ENCODE measurements at places on chromosomes 13 and 19.
A peak's percentile ranks its signal among the peaks of the same experiment; 100 is the strongest.

- DNase-seq, result no peak
These were observed 113.4 kb downstream of the ZAR1L start for GRCh38 chr13:32201809-32202208.

- DNase-seq, result peak; percentile 19
These were observed 255.1 kb upstream of the SOX21 start for GRCh38 chr13:94967183-94968039.

DNA sequence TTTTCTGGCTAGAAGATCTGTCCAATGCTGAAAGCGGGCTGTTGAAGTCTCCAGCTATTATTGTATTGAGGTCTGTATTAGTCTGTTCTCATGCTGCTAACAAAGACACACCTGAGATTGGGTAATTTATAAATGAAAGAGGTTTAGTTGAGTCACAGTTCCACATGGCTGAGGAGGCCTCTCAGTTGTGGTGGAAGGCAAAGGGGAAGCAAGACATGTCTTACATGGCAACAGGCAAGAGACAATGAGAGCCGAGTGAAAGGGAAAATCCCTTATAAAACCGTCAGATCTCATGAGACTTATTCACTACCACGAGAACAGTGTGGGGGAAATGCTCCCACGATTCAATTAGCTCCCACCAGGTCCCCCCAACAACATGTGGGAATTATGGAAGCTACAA lies 980.4 kb downstream of the SLITRK5 start:
- no peak for DNase-seq

DNA sequence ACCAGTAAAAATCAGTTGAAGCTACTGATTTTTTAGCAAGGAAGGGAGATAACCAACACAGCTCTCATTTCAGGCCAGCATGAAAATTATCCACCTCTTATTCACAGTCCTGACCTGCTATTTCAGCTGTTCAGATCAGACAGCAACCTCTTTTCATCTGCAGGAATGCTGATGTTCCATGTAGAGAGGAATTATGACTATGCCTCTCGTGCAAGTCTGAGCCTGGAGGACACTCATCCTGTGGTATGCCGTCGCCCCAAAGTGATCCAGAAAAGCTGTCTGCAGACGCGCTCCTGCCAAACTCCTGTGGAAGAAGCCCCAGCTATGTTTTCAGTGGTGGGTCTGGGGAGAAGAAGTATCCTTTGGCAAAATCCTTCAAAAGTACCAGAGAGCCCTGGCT lies 563.5 kb upstream of the SLITRK1 start:
- DNase-seq, result no peak

DNA sequence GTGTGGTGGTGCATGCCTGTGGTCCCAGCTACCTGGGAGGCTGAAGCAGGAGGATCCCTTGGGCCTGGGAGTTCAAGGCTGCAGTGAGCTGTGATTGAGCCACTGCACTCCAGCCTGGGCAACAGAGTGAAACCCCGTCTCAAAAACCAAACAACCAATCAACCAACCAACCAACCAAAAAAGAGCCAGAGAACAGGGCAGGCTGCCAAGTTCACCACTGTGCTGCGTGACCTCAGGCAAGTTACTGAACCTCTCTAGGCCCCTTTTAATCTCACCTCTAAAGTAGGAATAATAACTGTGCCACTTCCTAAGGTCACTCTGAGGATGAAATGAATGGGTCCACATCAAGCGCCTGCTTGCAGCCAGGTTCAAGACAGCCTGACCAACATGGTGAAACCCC lies 16.9 kb downstream of the TJP3 start:
- DNase-seq, result no peak

- no peak for DNase-seq
These were observed 15.2 kb downstream of the FAM124A start for GRCh38 chr13:51237386-51237785.

DNA sequence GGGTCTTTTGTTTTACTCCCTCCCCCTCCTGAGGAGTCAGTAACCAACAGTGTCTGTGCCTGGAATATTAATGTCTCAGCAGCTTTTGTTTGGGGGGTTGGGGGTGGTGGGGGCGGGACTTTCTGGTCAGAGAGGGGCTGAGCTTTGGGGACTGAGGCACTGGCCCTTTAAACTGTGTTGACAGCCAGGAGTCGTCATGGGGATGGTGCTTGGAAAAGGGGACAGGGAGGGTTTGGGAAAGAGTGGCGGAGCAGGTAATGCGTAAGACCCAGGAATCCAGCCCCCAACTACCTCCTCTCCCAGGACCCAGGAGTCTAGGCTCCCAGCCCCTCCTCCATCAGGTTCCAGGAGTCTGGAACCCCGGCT lies 5.2 kb downstream of the CADM4 start:
- no peak for DNase-seq

DNA sequence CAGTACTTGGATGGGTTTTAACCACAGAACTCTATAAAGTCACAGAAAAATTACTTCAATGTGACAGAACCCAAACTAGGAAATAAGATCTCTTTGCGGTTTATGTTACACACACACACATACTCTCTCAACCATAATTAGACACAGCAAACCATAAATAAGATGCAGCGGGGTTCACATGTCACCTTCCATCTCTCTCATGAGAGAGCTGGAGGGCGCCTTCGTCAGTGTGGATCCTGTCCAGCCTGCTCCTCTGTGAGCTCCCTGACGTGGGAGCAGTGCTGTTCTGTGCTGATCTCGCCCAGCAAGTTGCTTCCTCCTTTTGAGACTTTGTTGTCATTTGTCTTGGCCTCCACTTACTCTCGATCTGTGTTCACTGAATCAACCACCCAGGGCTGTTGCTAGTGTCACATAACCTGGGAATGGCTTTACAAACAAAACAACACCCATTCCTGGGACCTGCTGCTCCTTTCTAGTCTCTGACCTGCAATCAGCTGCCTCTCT lies 204.9 kb upstream of the KL start:
- no peak for DNase-seq

DNA sequence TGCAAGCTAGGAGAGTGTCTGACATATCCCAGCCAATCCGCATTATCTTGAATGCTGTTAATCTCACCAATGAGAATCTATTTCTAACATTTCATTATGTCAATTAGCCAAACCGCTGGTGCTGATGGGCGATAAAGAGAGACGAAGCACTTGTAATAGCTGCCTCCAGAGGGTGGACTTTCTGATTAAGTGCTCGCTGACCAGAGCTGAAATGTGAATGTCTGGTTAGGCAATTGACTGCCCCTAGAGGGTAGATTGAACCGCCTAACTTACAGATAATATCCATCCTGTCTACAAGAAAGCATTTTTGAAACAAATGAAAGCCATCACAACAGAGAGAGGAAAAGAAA lies 552 bp upstream of the GRWD1 start:
- no peak for DNase-seq

- DNase-seq, result peak; percentile 79
These were observed 878 bp upstream of the ADAMTSL5 start for GRCh38 chr19:1513499-1514294.

DNA sequence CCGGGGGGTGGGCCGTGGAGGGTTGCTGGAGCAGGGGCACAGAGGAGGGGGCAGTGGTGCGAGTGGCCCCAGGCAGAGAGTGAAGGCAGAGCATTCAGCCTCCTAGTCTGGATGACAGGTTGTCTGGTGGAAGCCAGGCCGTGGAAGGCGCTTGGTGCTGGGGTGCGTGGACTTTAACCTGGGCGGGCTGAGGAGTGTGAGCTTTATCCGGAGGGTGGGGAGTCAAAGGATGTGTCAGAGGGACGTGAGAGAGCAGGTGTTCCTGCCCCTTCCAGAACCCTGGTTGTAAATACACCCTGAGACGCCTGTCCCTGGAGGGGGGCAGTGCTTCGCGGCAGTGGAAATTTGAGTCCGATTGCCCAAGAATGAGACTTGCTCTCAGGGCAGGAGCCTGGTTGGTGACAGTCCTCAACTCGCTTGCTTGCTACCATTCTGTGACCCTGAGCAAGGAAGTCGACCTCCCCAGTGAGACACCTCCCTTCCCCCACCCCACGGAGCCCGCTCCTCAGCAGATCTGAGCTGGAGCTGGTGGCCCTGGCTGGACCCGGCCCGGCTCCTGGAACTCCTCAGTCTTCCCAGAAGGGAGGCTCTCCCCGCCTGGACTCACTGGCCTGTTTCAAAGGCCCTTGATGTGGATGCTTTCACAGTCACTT lies 2.3 kb downstream of the SPPL2B start:
- no peak for DNase-seq
